Esophagus squamous epithelium (tissue), 5 donors: ENCODE measurements at places on chromosomes 4 and X.
A peak's percentile ranks its signal among the peaks of the same experiment; 100 is the strongest.

- no peak overlapping the region for H3K4me3 ChIP-seq
- no peaks in the 10 kb centered on the region for H3K4me1 ChIP-seq
Observed at GRCh38 chrX:120264341-120264740, 13.7 kb downstream of the ZBTB33 start.

DNA sequence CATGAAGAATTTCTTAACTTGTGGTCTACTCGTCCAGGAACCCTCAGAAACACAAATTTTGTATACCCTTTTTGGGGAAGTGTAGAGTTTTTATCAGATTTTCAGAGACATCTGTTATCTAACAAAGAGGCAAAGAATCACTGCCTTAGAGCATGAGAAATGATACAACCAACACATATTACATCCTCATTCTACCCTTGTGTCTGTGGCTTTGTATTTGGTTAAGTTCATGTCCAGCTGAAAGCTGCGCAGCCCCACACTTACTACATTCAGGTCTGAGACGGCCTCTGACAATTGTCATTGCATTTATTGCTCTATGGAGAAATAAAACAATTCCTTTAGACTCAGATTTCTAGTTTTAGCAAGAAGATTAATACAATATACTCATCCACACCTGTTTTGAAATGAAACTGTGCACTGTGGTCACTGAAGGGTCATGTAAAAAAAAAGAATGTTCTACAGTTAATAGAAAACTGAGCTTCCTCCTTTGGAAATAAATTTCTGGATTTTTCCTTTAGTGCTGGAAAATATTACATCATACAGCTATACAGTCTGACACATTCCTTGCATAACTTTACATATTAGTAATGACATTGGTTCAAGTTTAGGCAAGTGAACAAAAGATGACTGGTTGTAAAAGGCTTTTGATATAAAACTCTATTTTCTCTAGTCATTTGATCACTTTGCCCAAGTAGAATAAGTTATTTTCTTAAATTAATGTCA, 39.8 kb downstream of the GLRB start:
- H3K4me1 ChIP-seq: no peaks in the 10 kb centered on the region
- no peak for DNase-seq
- H3K36me3 ChIP-seq: no peaks in the 10 kb centered on the region
- H3K4me3 ChIP-seq: no peak overlapping the region
- H3K27ac ChIP-seq: no peak overlapping the region

DNA sequence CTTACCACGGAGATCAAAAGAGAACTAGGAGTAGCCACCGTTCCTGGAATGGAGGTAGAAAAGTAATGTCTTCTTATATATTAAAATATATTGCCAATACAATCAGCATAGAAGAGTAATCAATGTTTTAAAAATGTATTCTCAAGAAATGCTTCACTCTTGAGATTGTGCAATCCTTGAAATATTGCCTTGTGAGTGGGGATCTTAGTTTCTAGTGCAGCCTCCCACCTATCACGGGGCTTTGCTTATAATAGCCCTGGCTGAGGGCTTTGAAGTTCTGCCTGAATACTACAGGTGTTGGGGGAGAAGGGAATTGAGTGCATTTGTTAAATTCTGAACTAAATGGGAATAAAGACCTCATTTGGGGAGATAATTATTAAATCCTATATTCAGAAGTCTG, 55.5 kb downstream of the VGLL1 start:
- H3K36me3 ChIP-seq: no peaks in the 10 kb centered on the region
- no peak overlapping the region for H3K27ac ChIP-seq
- H3K4me3 ChIP-seq: no peak overlapping the region
- no peak for DNase-seq

GRCh38 chr4:185608185-185608584, 72.9 kb upstream of the PDLIM3 start:
- no peaks in the 10 kb centered on the region for H3K4me1 ChIP-seq
- no peaks in the 10 kb centered on the region for H3K27me3 ChIP-seq
- no peak for DNase-seq
- H3K4me3 ChIP-seq: no peak overlapping the region
- peaks cover 27% of the 10 kb centered on the region for H3K36me3 ChIP-seq

- DNase-seq: no peak
- no peak overlapping the region for H3K4me3 ChIP-seq
- H3K4me1 ChIP-seq: no peaks in the 10 kb centered on the region
- no peaks in the 10 kb centered on the region for H3K27me3 ChIP-seq
- no peak overlapping the region for H3K27ac ChIP-seq
- no peaks in the 10 kb centered on the region for H3K36me3 ChIP-seq
Observed at GRCh38 chr4:164955107-164955805, 22.2 kb downstream of the TRIM61 start.

DNA sequence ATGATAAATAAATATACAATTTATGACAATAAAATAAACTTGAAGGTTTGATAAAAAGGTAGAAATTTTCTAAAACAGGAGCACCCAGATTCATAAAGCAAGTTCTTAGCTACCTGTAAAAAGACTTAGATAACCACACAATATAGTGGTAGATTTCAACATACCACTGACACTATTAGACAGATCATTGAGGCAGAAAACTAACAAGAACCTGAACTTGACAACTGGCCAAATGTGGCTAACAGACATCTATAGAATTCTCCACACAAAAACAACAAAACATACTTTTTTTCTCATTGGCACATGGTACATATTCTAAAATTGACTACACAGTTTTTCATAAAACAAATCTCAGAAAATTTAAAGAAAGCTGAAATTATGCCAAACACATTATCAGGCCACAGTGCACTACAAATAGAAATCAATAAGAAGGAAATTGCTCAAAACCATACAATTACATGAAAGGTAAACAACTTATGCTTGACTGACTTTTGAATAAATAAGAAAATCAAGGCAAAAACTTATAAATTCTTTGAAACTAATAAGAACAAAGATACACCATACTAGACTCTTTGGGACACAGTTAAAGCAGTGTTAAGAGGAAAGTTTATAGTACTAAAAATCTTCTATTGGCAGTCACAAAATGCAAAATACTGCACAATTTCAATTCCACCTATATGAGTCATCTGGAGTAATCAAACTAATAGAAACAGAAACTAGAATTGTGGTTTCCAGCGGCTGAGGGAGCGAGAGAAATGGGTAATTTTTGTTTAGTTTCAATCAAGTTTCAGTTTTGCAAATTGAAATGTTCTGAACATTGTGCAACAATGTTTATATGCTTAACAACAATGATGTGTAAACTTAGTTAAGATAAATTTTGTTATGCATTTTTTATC, 925.6 kb downstream of the SH3BGRL start:
- no peak overlapping the region for H3K27ac ChIP-seq
- H3K4me1 ChIP-seq: no peaks in the 10 kb centered on the region
- no peaks in the 10 kb centered on the region for H3K36me3 ChIP-seq
- no peak overlapping the region for H3K4me3 ChIP-seq
- no peak for DNase-seq

DNA sequence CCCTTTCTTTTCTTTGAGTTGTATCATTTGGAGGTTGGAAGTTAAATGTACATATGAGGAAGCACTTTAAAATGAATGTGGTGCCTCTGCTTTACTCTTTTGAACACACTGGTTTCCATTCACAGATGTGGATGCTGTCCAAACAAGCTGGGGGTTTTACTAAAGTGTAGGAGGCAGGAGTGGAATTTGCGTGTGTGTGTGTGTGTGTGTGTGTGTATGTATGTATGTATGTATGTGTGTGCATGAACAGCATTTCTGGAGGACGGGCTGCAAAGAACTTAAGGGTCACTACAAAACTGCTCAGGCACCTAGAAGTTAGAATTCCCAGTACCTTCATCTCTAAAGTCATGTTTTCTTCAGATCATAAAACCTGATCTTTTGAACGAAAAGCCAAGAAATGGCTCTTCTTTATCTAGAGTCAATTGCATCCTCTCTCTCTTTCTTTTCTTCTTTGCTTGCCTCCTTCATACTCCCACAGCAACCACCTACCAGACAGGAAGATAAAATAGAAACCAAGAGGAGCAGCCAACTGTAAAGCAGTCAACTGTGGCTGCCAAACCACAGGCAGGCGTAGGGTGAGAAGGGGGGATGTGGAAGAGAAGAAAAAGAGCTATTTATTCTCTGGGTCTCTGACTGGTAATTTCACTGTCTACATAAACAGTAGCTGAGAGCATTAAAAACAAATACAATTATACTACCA, 177.0 kb upstream of the RASGEF1B start:
- no peak for DNase-seq
- no peaks in the 10 kb centered on the region for H3K27me3 ChIP-seq
- H3K36me3 ChIP-seq: no peaks in the 10 kb centered on the region
- peaks cover 5% of the 10 kb centered on the region for H3K4me1 ChIP-seq
- no peak overlapping the region for H3K27ac ChIP-seq
- no peak overlapping the region for H3K4me3 ChIP-seq

- DNase-seq: no peak
- no peak overlapping the region for H3K4me3 ChIP-seq
- no peak overlapping the region for H3K27ac ChIP-seq
- H3K27me3 ChIP-seq: no peaks in the 10 kb centered on the region
- H3K4me1 ChIP-seq: no peaks in the 10 kb centered on the region
Observed at GRCh38 chrX:30005813-30006212, 209.6 kb upstream of the MAGEB2 start.

- H3K4me3 ChIP-seq: no peak overlapping the region
- peaks cover 3% of the 10 kb centered on the region for H3K4me1 ChIP-seq
- no peak for DNase-seq
- H3K36me3 ChIP-seq: no peaks in the 10 kb centered on the region
- no peak overlapping the region for H3K27ac ChIP-seq
Observed at GRCh38 chr4:118340109-118340508, 12.7 kb downstream of the PRSS12 start.

DNA sequence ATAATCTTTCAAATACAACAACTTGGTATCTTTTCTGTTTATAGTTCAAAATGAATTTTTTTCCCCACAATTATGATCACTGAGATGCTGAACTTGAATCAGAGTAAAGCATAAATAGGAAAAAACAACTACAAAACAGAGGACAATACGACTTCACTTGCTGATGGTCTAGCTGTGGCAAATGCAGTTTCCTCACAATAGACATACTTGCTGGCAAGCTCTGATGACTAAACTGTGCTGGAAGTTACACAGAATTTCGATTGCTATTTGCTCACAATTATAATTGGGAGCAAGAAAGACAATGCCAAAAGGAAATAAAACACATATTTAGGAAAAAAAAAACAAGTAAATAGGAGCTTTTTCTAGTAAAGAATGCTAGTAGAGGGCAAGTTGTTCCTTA, 14.7 kb downstream of the VEGFC start:
- H3K4me3 ChIP-seq: no peak overlapping the region
- no peak for DNase-seq
- H3K4me1 ChIP-seq: no peaks in the 10 kb centered on the region

DNA sequence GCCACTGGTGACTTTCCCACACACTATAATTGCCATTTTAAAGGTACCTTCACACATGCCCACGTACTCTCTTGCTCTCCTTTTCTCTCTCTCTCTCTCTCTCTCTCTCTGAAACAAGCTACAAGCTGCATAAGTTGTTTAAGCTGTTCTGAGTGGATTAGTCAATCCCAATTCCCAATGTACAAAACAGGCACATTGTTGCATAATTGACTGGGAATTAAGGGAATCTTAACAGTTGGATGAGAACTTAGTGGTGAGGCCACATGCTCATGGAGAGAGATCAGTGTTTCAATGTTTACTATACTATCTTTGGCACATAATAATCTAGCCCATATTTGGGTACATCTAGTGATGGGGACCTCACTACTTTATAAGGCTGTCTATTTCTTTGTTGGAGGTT, 123.3 kb downstream of the ARHGEF9 start:
- DNase-seq: no peak
- H3K4me1 ChIP-seq: no peaks in the 10 kb centered on the region
- peaks cover 30% of the 10 kb centered on the region for H3K36me3 ChIP-seq
- no peak overlapping the region for H3K4me3 ChIP-seq
- no peak overlapping the region for H3K27ac ChIP-seq

DNA sequence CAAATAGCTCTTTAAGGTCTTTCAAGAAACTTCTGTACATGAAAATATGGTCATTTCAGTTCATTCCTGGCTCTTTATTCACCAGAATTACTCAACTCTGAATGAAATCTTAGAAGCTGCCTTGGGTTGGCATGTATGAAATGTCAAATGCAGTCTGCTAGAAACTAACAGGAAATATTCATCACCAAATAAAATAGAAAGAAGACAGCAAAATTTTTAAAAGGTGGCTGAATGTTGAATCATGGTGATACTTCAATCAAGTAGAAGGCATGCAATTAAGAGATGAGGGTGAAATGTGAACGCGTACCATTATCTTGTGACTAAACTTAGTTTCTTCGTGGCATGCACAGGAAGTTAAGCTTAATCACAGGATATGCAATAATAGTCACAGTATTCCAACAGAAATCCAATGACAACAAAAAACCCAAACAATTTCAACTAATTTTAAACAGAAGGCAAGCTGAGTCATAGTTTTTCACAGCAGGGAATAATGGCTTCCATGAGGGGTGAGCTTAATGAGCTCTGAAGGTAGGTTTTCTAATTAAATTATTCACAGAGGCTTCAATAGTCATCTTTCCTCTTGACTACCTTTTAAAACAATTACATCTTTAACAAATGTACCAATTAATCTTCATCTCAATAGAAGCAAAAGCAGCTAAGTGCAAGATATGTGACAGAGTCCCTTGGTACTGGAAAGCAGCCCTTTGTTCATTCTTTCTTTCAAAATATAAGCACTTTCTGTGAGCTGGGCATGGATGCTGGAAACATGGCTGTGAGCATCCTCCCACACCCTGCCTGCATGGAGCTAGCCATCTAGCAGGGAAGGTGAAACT, 44.5 kb downstream of the SCFD2 start:
- H3K27ac ChIP-seq: peak overlapping the region; percentile 39
- no peaks in the 10 kb centered on the region for H3K36me3 ChIP-seq
- no peak for DNase-seq
- peaks cover 8% of the 10 kb centered on the region for H3K4me1 ChIP-seq

DNA sequence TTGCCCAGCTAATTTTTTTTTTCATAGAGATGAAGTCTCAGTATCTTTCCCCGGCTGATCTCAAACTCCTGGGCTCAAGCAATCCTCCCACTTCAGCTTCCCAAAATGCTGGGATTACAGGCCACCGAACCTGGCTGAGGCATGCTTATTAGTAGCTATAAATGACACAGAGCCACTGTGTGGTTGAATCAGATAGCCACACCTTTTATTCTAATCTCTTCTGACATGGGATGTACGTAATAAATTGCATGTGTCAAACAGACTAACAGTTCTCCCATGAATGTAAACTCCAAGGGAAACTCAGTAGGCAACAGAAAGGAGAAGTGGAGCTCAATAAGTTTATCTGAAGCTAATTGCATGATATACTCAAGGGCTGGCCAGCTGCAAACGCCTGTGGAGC, 139.8 kb upstream of the VCX3A start:
- H3K36me3 ChIP-seq: no peaks in the 10 kb centered on the region
- no peak overlapping the region for H3K4me3 ChIP-seq
- no peak for DNase-seq
- H3K27ac ChIP-seq: no peak overlapping the region

GRCh38 chr4:121360495-121360894, 20.3 kb downstream of the QRFPR start:
- no peaks in the 10 kb centered on the region for H3K36me3 ChIP-seq
- H3K27ac ChIP-seq: no peak overlapping the region
- no peak overlapping the region for H3K4me3 ChIP-seq
- no peak for DNase-seq
